Endodermal cell (in vitro differentiated cells): ENCODE measurements at places on chromosomes 4 and X. TPM values are rescaled to one million over a fixed set of nuclear protein-coding genes. Genes with fewer than 3 reads are reported as not detected.

GRCh38 chr4:89640620-89641366 is 196.2 kb downstream of the SNCA start:
- H3K27ac ChIP-seq, result no peak overlapping the region
- H3K36me3 ChIP-seq, result no peaks in the 10 kb centered on the region
- H3K27me3 ChIP-seq, result no peaks in the 10 kb centered on the region
- no peaks in the 10 kb centered on the region for H3K4me1 ChIP-seq
- H3K4me3 ChIP-seq, result no peak overlapping the region

GRCh38 chrX:152930516-152930915 is 32.6 kb downstream of the ZNF185 start:
- no peaks in the 10 kb centered on the region for H3K4me1 ChIP-seq
- H3K36me3 ChIP-seq, result no peaks in the 10 kb centered on the region
- H3K27me3 ChIP-seq, result no peaks in the 10 kb centered on the region
- no peak for DNase-seq
- H3K4me3 ChIP-seq, result no peak overlapping the region
- H3K27ac ChIP-seq, result no peak overlapping the region

GRCh38 chrX:111652719-111653118 is 28.3 kb upstream of the ALG13 start:
- DNase-seq, result no peak
- no peaks in the 10 kb centered on the region for H3K27me3 ChIP-seq
- H3K4me3 ChIP-seq, result no peak overlapping the region
- no peak overlapping the region for H3K27ac ChIP-seq
- no peaks in the 10 kb centered on the region for H3K4me1 ChIP-seq

GRCh38 chr4:4671774-4672349 is 130.0 kb upstream of the STX18 start:
- no peak overlapping the region for H3K27ac ChIP-seq
- peaks cover 9% of the 10 kb centered on the region for H3K4me1 ChIP-seq
- no peak overlapping the region for H3K4me3 ChIP-seq
- peaks cover 24% of the 10 kb centered on the region for H3K27me3 ChIP-seq
- no peaks in the 10 kb centered on the region for H3K36me3 ChIP-seq

DNA sequence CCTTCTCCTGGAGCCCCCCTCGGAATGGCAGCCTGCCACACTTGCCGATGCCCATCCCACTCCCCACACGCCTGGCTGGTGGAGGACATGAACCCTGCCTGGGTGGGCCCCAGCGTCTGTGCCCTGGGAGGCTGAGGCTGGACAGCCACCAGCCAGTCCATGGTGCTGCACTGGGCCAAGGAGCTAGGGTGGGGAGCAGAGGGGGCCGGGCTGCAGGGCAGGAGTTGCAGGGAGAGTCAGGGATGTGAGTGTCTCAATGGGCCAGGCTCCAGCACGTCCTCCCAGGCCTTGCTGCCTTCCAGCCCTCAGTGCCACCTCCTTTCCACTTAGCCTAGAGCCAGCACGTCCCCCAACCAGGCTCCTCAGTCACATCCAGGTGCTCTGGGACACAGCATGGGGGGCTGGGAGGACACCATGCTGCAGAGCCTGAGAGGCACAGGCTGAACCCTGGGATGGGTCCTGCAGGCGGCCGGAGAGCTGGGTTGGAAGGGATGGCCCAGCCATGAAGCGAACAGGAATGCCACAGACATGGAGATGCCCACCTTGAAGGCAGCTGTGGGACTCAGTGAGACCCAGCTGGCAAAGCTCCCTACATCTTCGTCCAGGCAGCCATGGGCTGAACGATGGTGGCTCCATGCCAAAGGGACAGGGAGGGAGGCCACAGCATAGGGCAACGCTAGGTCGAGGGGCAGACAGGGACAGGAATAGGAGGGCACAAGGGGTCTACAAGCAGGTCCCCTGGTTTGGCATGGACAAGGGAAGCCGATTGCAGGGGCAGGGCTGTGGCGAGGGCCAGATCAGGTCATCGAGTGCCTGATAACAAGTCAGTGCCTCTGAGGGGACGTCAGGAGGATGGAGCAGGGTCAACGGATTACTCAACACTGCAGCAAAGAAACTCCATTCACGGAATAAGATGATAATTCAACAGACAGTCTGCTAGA is 30.1 kb upstream of the MXD4 start:
- no peak overlapping the region for H3K4me3 ChIP-seq
- no peaks in the 10 kb centered on the region for H3K4me1 ChIP-seq
- peak; percentile 42 for DNase-seq
- H3K27ac ChIP-seq, result no peak overlapping the region

- H3K27me3 ChIP-seq, result no peaks in the 10 kb centered on the region
- DNase-seq, result no peak
- no peak overlapping the region for H3K4me3 ChIP-seq
- no peak overlapping the region for H3K27ac ChIP-seq
- no peaks in the 10 kb centered on the region for H3K36me3 ChIP-seq
Observed at GRCh38 chr4:35541888-35542213, 702.5 kb downstream of the ARAP2 start.

DNA sequence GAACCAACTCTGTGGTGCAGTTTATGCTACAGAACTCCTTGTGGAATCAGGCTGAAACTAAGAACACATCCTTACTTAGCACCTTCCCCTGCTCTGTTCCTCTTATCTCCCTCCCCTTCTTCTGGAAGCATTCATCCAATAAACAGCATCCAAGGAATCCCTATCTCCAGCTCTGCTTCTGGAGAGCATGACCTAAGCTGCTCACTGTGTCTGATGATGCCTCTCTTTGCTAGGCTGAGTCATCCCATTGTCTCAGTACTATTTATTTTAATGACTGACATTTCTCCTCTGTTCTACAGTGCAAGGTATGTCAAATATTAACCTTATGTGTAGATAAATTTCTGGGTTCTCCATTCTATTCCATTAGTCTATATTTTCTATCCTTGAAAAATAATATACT is 71.2 kb downstream of the BEND2 start:
- no peaks in the 10 kb centered on the region for H3K27me3 ChIP-seq
- H3K4me1 ChIP-seq, result peaks cover 3% of the 10 kb centered on the region
- no peak overlapping the region for H3K4me3 ChIP-seq
- no peak for DNase-seq
- H3K27ac ChIP-seq, result no peak overlapping the region
- H3K36me3 ChIP-seq, result no peaks in the 10 kb centered on the region

DNA sequence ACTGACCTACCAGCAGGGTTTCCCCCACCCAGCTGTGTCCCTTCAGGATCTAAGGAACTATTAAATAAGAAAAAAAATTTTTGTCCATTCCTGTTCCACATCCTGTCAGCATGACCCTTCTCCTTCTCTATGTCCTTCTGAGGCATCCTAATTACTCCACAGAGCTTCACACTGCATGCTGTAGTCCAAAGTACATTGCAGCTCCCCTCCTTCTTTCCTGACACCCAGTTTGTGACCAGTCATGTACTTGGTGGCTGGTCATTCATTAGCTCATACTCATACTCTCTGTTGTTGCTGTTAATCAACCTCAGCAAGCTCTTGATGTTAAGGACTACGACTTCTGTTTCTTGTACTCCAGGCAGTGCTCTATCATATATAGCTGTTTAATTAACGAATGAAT is 2.4 kb upstream of the EGF start:
- H3K36me3 ChIP-seq, result no peaks in the 10 kb centered on the region
- no peak for DNase-seq
- no peak overlapping the region for H3K4me3 ChIP-seq
- peaks cover 5% of the 10 kb centered on the region for H3K4me1 ChIP-seq
- H3K27ac ChIP-seq, result no peak overlapping the region

DNA sequence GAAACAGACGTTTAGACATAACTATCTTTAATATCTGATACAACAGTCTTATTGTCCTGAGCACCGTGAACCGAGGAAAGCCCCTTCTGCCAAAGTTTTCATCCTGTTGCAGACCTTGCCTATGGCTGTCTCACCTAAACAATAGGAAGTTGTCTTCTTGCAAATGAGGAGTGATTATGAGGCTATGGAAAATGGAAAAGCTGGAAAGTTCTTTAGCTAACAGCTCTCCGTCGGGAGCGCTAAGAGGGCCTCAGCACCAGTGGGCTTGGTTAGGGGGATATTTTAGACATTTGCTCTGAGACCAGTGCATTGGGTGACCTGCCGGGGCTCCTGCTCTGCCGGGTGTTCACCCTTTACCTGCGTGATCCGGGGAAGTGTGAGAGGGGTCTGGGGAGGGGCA is 28.4 kb downstream of the TMEM131L start:
- H3K36me3 ChIP-seq, result no peaks in the 10 kb centered on the region
- no peak overlapping the region for H3K4me3 ChIP-seq
- no peaks in the 10 kb centered on the region for H3K4me1 ChIP-seq
- no peak for DNase-seq

DNA sequence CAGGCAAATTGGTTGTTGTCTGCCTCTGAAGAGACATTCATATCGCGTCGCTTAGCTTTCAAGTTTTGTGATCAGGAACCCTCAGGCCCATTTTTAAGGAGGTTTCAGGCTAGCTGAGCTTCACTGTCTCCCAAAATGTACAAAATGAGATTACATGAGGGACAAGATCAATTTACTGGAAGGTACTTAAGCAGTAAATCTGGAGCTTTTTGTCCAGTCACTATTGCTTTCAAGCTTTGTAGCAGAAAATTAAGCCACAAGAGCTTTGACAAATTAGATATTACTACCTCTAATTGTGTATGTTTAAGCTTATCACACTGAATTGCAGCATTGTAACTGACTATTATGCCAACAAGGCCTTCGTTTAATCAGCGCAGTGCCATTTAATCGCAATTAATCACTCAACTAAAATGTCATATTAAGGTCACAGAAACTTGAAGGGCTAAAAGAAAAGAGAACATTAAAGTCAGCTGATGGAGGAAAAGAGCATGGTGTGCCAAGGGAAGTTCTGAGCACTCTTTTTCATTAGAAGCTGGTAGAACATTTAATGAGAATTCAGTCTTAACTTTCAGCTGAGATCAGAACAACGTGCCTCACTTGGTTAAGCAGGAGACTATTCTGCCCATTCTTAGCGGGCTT is 353.0 kb downstream of the FBXO8 start:
- no peaks in the 10 kb centered on the region for H3K36me3 ChIP-seq
- H3K27ac ChIP-seq, result no peak overlapping the region
- H3K4me1 ChIP-seq, result peaks cover 16% of the 10 kb centered on the region

DNA sequence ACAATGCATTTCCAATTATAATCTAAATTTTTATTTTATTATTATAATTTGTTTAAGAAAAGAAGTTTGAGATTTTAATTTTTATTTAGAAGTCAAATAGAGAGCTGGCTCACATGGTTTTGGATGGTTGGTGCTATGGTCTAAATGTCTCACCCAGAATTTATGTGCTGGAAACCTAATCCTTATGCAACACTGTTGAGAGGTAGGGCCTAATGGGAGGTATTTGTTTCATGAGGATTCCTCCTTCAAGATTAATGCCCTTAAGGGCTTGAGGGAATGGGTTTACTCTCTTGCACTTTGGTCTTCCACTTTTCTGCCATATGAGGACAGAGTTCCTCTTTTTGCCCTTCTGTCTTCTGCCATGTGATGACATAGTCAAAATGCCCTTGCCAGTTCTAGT is 960.5 kb upstream of the IGFBP7 start:
- H3K27me3 ChIP-seq, result no peaks in the 10 kb centered on the region
- H3K36me3 ChIP-seq, result no peaks in the 10 kb centered on the region
- no peak overlapping the region for H3K4me3 ChIP-seq
- no peaks in the 10 kb centered on the region for H3K4me1 ChIP-seq

DNA sequence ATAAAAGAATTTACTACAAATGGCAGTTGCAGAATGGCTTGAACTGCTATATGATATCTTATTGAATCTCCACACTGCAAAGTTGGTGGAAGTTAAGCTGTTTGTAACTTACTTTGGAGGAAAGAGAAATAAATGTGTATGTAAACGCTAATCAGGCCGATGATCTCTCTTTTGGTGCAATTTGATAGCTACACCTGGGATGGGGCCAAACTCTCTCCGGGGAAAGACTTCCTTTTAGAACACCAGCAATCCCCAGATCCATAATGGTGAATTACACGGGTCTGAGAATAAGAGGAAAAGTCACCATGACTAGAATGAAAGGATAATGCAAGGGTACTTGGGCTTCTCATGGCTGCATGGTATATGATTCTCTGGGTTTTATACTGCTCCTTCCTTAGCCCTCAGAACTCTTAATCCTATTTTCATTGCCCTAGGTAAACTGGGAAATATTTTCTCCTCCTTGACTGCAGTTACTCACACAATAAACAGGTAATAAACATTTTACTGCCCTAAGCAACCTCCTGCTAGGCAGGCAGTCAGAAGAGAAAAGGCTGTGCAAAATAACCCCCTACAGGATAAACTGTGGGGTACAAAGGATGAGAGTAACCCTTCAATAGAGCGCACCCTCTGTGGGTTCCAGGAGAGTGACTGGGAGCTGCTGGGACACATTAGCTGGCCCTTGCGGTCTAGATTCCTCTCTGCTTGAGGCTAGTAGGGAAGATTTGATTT is 109.3 kb downstream of the MGST2 start:
- DNase-seq, result peak; percentile 59
- peaks cover 23% of the 10 kb centered on the region for H3K4me1 ChIP-seq
- H3K4me3 ChIP-seq, result peak overlapping the region; percentile 7
- H3K36me3 ChIP-seq, result peaks cover 7% of the 10 kb centered on the region
- no peaks in the 10 kb centered on the region for H3K27me3 ChIP-seq

DNA sequence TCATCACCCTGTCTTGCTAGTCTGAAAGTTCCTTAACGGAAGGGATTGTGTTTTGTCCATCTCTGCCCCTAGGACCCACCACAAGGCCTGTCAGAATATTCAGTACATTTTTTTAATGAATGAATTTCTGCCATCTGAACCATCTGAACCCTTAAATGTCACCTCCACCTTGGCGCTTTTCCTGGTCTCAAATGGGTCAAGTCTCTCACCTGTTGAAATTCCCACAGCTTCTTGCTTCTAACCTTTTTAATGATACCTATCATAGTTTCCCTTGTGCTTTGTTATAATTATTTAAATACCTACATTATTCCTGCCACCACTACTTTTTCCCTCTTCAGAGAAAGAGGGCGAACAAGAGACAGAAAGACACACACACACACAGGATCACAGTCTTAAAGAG is 48.0 kb downstream of the SHROOM4 start:
- no peaks in the 10 kb centered on the region for H3K27me3 ChIP-seq
- H3K27ac ChIP-seq, result no peak overlapping the region
- DNase-seq, result no peak

GRCh38 chr4:38837849-38838248 is 18.8 kb downstream of the TLR6 start:
- H3K36me3 ChIP-seq, result no peaks in the 10 kb centered on the region
- no peak overlapping the region for H3K27ac ChIP-seq
- no peaks in the 10 kb centered on the region for H3K27me3 ChIP-seq
- no peak for DNase-seq
- H3K4me1 ChIP-seq, result no peaks in the 10 kb centered on the region
- no peak overlapping the region for H3K4me3 ChIP-seq

INTS6L gene
- total RNA-seq, result 7.0 to 8.9 TPM (median 7.3 TPM) in 3 replicates

RAB9B gene
- 0.14 to 0.84 TPM (median 0.64 TPM) in 3 replicates for total RNA-seq

ASB5 gene
- total RNA-seq, result 2.8 to 27.4 TPM (median 4.4 TPM) in 3 replicates

ABCG2 gene
- total RNA-seq, result 3.9 and 4.0 TPM in 2 replicates

CCNG2 gene
- total RNA-seq, result 38.5 to 176 TPM (median 39.7 TPM) in 3 replicates

CXCL10 gene
- not detected in 2 replicates for total RNA-seq

PF4V1 gene
- total RNA-seq, result not detected in 2 replicates

RRH gene
- total RNA-seq, result 0.25 TPM in 1 of 3 replicates, not detected in the others
